ENCODE measurements at places on chromosomes 1 and 21.
A peak's percentile ranks its signal among the peaks of the same experiment; 100 is the strongest.

- no peak for DNase-seq
These were observed 41.7 kb upstream of the IFFO2 start for GRCh38 chr1:18998016-18998724.

DNA sequence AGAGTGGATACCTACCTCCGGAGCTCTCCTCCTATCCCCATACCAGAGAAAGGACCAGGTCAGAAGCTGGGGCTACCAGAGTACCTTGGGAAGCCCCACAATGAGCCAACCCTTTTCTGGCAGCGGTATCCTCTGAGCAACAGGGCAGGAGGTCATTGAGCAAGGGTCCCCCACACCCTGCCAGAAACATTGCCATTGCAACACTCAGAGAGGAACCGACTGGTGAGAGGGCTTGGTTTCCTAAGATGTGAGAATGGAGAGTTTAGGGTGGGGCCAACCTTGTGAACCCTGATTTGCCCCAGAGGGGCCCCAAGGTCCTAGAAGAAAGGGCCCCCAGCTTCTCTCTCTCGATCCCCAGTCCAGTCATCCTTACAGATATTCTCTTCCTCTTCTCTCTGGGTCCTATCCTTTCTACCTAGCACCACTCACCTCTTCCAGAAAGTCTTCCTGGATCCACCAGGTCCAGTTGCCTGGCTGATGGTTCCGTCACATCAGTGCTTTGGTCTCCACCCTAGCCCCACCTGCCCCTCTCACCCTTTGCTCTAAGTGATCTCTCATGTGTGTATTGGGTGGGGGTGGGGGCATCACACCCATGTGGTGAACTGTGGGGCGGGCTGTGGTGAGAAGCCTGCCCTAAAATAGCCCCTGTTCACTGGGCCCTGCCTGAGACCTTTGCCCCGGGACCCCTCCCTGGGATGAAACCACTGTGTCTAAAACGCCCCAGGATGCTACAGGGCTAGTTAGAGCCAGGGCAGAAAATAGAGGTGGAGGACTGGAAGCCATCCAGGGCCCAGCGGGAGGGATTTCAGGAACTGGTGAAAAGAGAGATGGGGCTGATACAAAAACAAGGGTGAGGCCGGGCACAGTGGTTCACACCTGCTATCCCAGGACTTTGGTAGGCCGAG, 8.7 kb downstream of the FGR start:
- DNase-seq: no peak

DNA sequence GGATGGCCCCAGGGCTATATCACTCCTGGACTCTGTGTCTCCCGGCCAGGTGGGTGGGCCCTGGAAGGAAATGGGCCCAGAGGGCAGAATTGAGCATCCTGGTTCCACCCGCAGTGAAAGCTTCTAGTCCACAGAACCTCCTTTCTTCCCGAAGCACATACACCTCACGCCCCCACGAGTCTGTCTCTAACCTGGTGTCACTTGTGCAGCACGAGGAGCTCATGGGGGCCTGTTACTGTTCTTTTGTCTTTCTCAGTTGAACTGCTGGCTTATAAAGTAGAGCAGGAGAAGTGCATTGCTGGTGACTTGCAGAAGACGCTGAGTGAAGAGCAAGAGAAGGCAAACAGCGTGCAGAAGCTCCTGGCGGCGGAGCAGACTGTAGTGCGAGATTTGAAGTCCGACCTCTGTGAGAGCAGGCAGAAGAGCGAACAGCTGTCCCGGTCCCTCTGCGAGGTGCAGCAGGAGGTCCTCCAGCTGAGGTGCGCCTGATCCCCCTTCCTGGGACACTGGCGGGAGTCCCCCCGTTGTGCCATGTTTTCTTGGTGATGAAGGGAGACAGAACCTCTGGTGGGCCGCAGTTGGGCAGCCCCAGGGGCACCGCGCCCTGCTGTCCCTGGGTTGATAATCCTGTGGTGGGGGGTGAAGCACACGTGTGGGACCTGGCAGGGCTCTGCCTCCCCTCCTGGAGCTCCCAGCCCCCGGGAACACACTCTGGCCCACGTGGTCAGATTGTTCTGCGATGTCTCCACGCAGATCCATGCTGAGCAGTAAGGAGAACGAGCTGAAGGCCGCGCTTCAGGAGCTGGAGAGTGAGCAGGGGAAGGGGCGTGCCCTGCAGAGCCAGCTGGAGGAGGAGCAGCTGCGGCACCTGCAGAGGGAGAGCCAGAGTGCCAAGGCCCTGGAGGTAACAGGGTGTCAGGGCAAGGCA, 28.7 kb upstream of the DIP2A start:
- DNase-seq: no peak

- peak; percentile 23 for DNase-seq
These were observed at the start of gene RGS4 for GRCh38 chr1:163069142-163069541. Gene RGS4, plus strand, starts transcription at chr1:163069361. Its CDS starts 124 bp downstream, at chr1:163069485.

- DNase-seq: no peak
These were observed 31.8 kb downstream of the RABIF start for GRCh38 chr1:202857136-202857610.

DNA sequence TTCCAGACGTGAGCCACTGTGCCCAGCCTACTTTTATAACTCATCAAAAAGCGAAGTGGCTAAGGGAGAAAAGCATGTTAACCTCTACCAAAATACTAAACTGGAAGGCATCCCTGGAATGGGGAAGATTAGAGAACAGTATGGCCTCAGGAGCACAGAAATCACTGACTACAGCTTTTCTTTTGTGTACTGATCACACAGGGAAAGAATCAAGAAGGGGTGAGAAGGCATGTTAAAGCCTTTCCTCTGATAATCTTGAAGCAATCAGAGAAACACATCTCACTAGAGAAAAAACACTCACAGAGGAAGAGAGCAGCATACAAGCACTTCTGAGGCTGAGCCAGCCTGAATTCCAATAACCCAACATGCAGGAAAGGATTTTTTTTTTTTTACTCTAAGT, 10.7 kb downstream of the PCAT6 start:
- no peak for DNase-seq

GRCh38 chr1:38265293-38266196, 219.0 kb upstream of the POU3F1 start:
- no peak for DNase-seq

DNA sequence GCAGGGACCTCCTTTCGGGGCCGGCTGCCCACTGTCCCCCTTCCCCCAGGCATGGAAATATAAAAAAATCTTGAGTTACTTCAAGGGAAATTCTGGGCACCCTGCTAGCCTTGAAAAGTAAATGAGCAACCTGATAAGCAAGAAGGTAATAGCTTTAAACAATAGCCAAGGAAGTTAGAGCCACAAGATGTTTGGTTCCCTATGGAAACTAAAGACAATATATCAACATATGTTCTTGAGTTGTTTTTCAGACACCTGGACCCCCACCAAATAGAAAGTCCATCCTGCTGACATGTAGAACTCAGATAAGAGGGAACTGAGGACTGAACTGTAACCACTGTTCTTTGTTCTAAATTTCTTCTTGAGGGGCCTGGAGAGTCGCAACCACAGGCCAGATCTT, 19.3 kb upstream of the SLC35A3 start:
- DNase-seq: no peak

DNA sequence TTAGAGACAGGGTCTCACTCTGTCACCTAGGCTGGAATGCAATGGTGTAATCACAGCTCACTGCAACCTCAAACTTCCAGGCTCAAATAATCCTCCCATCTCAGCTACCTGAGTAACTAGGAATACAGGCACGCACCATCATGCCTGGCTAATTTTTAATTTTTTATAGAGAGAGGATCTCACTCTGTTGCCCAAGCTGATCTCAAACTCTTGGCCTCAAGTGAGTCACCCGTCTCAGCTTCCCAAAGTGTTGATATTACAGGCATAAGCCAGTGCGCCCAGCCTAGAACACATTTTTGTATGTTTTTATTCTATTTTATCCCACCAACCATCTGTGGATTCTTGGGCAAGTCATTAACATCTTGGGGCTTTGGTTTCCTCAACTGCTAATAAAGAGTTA, 100.5 kb downstream of the AK5 start:
- no peak for DNase-seq

- DNase-seq: no peak
These were observed 28.0 kb downstream of the COL6A2 start for GRCh38 chr21:46125846-46126301.

GRCh38 chr1:33327587-33328325, 6.9 kb upstream of the A3GALT2 start:
- DNase-seq: no peak
